ENCODE measurements at places on chromosomes 3 and 15. TPM values are rescaled to one million over a fixed set of nuclear protein-coding genes. Genes with fewer than 3 reads are reported as not detected.

OIP5 gene
- 0.18 TPM for total RNA-seq

DNA sequence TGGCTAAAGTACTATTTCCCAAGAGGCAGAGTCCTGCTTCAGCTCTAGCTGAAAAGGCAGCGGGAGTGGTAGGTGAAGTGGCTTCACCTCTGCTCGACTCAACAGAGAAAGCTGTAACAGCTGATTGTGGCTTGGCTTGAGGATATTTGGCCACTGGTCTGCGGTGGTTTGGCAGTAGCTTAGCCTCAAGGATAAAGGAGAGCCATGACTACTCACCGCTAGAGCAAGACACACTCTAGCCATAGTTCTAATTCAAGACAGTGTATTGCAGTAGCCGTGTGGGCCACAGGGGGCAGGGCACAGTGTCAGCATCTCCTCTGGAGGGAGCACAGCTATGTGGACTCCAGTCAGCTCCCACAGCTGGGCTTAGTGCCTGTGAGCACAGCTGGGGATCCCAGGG, 23.5 kb downstream of the TPRG1 start:
- H3K4me1 ChIP-seq, result no peaks in the 10 kb centered on the region
- no peaks in the 10 kb centered on the region for H3K27me3 ChIP-seq
- H3K4me3 ChIP-seq, result no peak overlapping the region
- no peak for DNase-seq

- no peaks in the 10 kb centered on the region for H3K27me3 ChIP-seq
- no peak overlapping the region for H3K4me3 ChIP-seq
- H3K36me3 ChIP-seq, result no peaks in the 10 kb centered on the region
- H3K4me1 ChIP-seq, result no peaks in the 10 kb centered on the region
- DNase-seq, result no peak
- H3K27ac ChIP-seq, result no peak overlapping the region
Observed at GRCh38 chr3:154778057-154778456, 302.1 kb upstream of the MME start.

DNA sequence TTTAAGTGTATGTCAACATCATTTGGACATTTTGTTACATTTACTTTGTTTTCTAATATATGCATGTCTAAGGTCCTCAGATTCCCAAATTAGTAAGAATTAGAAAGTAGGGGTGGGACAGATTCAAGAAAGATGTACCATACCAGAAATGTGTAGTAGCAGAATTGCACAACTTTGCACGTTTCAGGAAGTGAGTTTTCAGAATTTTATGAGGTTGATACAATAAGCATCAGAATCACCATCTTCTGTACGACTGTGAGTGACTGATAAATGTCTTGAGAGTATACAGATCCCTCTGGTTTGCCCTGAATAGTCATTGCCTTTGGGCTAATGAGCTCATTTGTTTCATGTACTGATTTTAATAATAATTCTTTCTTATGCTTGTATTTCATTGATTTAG, 9.3 kb downstream of the ARIH2 start:
- no peaks in the 10 kb centered on the region for H3K27me3 ChIP-seq
- H3K4me3 ChIP-seq, result peak overlapping the region; percentile 23
- peaks cover 10% of the 10 kb centered on the region for H3K36me3 ChIP-seq

LYZL4 gene
- not detected for total RNA-seq

- no peaks in the 10 kb centered on the region for H3K36me3 ChIP-seq
- H3K27ac ChIP-seq, result no peak overlapping the region
- H3K4me1 ChIP-seq, result no peaks in the 10 kb centered on the region
- H3K27me3 ChIP-seq, result peaks cover 33% of the 10 kb centered on the region
Observed at GRCh38 chr15:75306188-75306587, 23.6 kb downstream of the GOLGA6D start.

- H3K4me3 ChIP-seq, result no peak overlapping the region
- no peaks in the 10 kb centered on the region for H3K36me3 ChIP-seq
- H3K27me3 ChIP-seq, result no peaks in the 10 kb centered on the region
- H3K4me1 ChIP-seq, result no peaks in the 10 kb centered on the region
- no peak for DNase-seq
Observed at GRCh38 chr15:41169781-41170180, 53.7 kb upstream of the INO80 start.
